Femur (tissue), 1 donor: ENCODE measurements at places on chromosomes 1 and 21.

GRCh38 chr1:185566995-185567394 is 167.2 kb upstream of the HMCN1 start:
- no peak for DNase-seq

- no peak for DNase-seq
Observed at GRCh38 chr1:246755419-246755818, 31.2 kb downstream of the SCCPDH start.

- DNase-seq: no peak
Observed at GRCh38 chr1:14897080-14897449, 256.5 kb upstream of the TMEM51 start.

GRCh38 chr1:61279570-61279969 is 197.2 kb downstream of the NFIA start:
- DNase-seq: no peak

DNA sequence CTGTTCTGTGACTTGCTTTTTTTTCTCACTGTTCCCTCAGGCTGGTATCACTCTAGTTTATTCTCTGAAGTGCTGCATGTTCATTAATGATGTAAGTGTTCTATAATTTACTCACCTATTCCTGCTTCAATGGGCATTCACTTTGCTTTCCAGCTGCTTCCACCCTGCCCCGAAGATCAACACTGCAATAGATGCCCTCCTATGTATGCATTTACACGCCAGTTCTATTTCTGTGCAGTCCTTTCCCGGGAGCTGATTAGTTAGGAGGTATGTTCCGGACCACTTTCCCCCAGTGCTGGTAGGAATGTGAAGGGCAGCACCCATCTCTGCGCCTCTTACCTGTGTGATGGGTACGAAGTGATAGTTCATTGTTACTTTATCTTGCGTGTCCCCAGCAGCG is 103.4 kb downstream of the DHRS3 start:
- no peak for DNase-seq

GRCh38 chr1:18328803-18329202 is 151.9 kb upstream of the KLHDC7A start:
- no peak for DNase-seq
